ENCODE measurements at places on chromosomes 2 and 18.

- no peak for DNase-seq
Measured at GRCh38 chr2:6834163-6834562, 31.5 kb downstream of the CMPK2 start.

- DNase-seq, result peak; percentile 43
Measured at GRCh38 chr2:97011977-97012569, 25.7 kb upstream of the FAM178B start.

DNA sequence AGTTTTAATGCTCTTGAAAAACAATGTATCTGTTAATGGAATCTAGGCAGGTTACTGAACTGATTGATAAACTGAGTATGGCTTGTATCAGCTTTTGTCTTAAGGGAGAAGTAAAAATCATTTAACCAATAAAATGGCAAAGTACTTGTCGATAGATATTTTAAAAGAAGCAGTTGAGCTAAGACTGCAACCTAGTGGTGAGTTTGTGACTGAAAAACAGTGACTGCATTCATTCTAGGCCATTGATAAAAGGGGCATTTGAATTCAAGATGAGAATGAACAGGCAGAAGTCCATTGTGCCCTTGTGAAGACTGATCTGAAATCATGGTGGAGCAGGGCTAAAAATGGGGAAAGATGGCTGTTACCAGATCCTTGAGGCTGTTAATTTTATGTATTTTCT is 59.4 kb upstream of the MSTN start:
- DNase-seq, result peak; percentile 6

- no peak for DNase-seq
Measured at GRCh38 chr2:195995499-195995898, 73.1 kb downstream of the DNAH7 start.

- DNase-seq, result no peak
Measured at GRCh38 chr2:11984316-11985158, 238.1 kb downstream of the LPIN1 start.

DNA sequence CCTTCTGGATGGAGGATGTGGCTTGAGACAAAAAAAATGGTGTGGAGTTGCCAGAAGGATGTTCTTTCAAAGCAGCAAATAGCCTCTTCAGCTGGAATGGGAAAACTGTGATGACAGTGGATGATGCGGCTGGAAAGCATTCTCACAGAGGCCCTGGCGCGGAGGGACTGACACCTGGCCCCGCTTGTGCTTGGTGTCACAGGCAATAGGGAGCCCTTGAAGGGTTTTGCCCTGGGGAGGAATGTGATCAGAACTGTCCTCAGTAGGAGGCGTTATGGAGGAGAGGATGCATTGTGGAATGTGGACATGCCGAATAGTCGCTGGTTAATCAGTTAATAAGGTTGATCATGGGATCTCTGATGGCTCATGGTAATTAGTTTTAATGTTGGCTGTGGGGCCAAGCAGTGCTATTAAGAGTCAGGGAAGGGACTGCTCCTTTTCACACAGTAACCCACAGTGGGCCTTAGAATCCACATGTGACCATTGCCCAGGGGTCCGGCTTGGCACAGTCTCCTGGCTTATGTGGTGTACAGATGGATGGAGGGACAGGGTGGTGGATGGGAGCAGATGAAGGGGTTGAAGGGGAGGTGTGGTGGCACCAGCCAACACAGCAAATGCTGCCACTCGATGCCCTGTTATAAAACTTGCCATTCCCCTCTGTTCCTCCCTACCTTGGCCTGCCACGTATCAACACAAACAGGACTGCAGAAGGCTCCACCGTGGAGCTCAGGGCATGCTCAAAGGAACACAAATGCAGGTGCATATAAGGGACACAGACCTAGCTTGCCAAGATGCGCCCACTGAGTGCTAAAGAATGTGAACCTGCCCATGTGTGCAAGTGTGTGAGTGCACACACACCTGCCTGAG is 71.7 kb downstream of the CIB4 start:
- DNase-seq, result no peak

GRCh38 chr2:54063967-54064535 is 51.4 kb upstream of the ACYP2 start:
- no peak for DNase-seq

- no peak for DNase-seq
Measured at GRCh38 chr2:190355968-190356644, 12.7 kb downstream of the INPP1 start.

DNA sequence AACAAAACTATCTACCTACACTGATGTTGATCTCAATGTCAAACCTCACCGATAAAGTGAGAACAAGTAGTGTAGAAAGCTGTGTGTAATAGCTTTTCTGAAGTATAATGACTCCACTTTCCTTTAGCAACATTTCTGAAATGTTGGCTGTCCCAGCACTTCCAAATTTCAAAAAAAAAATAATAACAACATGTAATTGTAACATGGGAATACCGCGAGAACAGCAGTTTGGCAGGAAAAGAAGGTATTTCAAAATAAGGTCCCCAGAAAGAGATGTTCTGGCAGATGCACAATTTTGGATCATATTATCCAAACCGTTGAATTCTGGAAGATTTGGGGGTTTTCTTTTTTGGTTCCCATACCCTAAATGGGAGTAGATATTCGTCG is 352.0 kb downstream of the ARHGAP15 start:
- no peak for DNase-seq

Data from activated CD4-positive, alpha-beta T cell treated with anti-CD3 and anti-CD28 coated beads, Interleukin-2, Interleukin-6, amounts not matched to agents 100 ng/mL and 50 ng/mL, durations not matched to agents 16 hours and 8 hours (primary cell).